ENCODE measurements at places on chromosomes 7 and 10.

- no peak for DNase-seq
Measured at GRCh38 chr7:17010637-17011300, 129.0 kb upstream of the AGR3 start.

DNA sequence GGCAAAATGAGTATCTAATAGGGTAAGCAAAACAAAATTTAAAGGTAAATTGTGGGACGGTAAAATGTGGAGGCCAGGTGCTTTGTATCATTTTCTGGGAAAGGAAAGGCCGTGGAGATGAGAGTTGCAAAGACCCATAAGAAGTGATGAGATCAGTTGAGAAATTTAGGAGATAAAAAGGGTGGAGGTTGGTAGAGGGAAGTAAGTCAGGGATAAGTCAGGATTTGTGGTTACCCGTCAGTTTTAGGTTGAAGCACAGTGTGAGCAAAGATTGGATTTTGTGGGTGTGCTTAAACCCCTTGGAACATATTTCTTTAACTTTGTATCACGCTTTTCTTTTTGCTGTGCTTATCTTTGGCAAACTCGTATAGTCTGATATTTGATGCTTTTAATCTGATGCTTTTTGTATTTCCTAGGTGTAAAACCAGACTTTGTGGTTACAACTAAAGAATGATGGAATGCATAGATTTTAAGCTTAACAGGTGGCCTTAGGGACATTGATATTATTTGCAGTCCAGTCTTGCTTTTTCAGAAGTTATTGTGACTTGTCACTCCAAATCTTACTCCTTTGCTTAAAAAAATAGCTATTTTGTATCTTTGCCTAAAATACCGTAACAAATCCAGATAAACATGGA lies 1.2 kb downstream of the BTRC start:
- no peak for DNase-seq

DNA sequence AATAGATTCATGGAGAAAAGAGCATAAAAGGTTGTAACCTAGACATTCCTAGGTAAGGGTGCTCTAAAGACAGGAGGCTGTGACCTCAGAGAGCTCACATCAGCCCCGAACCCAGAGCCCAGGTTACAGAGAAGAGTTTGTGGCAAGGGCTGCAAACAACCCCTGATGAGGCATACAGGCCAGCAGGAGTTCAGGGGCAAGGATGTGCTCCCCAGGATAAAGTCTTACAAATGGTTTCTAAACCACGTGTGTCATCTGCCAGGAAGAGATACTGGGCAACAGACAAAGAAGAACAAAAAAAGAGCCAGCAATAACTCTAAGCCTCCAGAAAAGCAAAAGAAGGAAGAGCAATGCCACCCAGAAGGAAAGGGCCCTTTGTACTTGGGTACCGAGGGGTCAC lies 27.7 kb downstream of the NCAPG2 start:
- DNase-seq = no peak

DNA sequence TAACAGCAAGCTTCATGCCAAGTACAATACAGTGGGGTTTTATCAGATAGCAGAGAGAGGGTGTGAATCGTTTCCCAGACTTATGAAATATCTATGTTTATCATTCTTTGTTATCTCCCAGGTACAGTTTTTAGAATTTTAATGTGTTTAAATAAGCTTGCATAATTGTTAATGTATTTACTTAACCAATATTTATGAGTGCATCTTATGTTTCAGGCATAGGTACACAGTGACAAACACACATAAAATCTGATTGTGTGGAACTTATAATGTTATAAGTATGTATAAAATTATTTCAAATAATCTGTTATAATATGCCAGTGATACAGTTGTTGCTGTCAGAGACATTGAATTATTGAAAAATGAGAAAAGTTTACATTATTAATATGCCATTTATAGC lies 1011.4 kb upstream of the C7orf33 start:
- no peak for DNase-seq

Measured in right kidney (tissue), 9 donors.